Right atrium auricular region (tissue), 2 donors: ENCODE measurements at places on chromosomes 2 and 18. TPM values are rescaled to one million over a fixed set of nuclear protein-coding genes. Genes with fewer than 3 reads are reported as not detected.

GRCh38 chr2:182186132-182186735, 200.6 kb downstream of the PPP1R1C start:
- no peak for DNase-seq
- H3K4me3 ChIP-seq, result no peak overlapping the region
- H3K36me3 ChIP-seq, result no peaks in the 10 kb centered on the region
- H3K27me3 ChIP-seq, result no peaks in the 10 kb centered on the region
- H3K4me1 ChIP-seq, result no peaks in the 10 kb centered on the region
- H3K27ac ChIP-seq, result no peak overlapping the region

ACMSD gene
- total RNA-seq, result not detected

- DNase-seq, result no peak
- H3K27me3 ChIP-seq, result no peaks in the 10 kb centered on the region
- no peak overlapping the region for H3K27ac ChIP-seq
- H3K4me3 ChIP-seq, result no peak overlapping the region
These were observed 2.1 kb downstream of the CTDP1 start for GRCh38 chr18:79681484-79682387.

FAM98A gene
- total RNA-seq, result 32.0 TPM

- no peaks in the 10 kb centered on the region for H3K4me1 ChIP-seq
- H3K4me3 ChIP-seq, result no peak overlapping the region
- H3K27ac ChIP-seq, result no peak overlapping the region
- DNase-seq, result no peak
- no peaks in the 10 kb centered on the region for H3K36me3 ChIP-seq
These were observed 565.5 kb upstream of the CHAC2 start for GRCh38 chr2:53202063-53202462.

GRCh38 chr2:100409975-100410647, 7.4 kb downstream of the CHST10 start:
- no peak overlapping the region for H3K4me3 ChIP-seq
- H3K27ac ChIP-seq, result no peak overlapping the region
- peaks cover 39% of the 10 kb centered on the region for H3K4me1 ChIP-seq
- no peak for DNase-seq
- H3K36me3 ChIP-seq, result peaks cover 26% of the 10 kb centered on the region

SERPINB10 gene
- 0.47 TPM for total RNA-seq

EIF2AK2 gene
- 13.4 TPM for total RNA-seq

- H3K4me3 ChIP-seq, result no peak overlapping the region
- DNase-seq, result no peak
- no peak overlapping the region for H3K27ac ChIP-seq
- no peaks in the 10 kb centered on the region for H3K27me3 ChIP-seq
- no peaks in the 10 kb centered on the region for H3K36me3 ChIP-seq
- H3K4me1 ChIP-seq, result no peaks in the 10 kb centered on the region
These were observed 18.8 kb upstream of the SUCLG1 start for GRCh38 chr2:84477886-84478285.

ACTG2 gene
- 3.7 TPM for total RNA-seq

ALPG gene
- not detected for total RNA-seq

DNA sequence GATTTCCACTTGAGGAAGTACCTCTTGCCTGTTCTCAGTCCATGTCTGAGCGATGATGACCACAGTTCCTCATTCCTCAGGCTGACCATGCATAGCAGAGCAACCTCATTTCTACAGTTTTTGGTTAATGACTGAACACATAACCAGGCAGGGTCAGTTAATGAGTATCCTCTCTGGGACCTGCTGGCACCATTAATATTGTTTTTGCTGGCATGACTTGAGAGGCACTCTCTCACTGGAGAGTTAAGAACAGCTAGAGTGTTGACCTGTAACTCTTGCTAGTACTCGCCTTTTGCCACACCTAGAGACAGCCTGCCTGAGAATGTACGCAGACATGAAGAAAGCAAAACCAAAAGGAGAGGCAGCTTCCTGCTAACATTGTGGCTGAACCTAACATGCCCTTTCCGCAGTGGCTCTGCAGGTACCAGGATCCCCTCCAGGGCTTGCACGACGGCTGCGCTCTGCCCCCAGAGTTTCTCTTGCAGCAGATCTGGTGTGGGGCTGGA, 23.9 kb downstream of the PECR start:
- no peak overlapping the region for H3K27ac ChIP-seq
- H3K4me1 ChIP-seq, result no peaks in the 10 kb centered on the region
- DNase-seq, result no peak
- no peak overlapping the region for H3K4me3 ChIP-seq
- H3K27me3 ChIP-seq, result no peaks in the 10 kb centered on the region

DNA sequence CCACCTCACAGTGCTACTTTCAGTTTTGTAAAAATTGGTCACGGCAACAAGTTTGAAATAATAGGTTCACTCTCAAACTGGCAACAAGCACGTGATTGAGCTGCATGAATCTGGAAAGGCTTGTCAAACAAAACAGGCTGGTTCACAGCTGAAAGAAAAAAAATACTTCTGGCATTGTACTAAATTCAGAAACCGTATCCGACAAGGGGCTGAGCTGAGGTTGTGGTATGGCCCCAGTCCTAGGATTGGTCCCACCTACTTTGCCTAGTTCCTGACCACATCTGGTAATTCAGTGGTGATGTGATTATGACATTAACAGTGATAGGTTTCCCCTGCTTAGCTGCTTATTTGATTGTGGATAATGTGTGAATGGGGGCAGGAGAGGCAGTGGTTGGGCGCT, 326.5 kb upstream of the THUMPD2 start:
- H3K4me1 ChIP-seq, result no peaks in the 10 kb centered on the region
- H3K36me3 ChIP-seq, result no peaks in the 10 kb centered on the region
- H3K27me3 ChIP-seq, result no peaks in the 10 kb centered on the region

GNLY gene
- 1.4 TPM for total RNA-seq

DNA sequence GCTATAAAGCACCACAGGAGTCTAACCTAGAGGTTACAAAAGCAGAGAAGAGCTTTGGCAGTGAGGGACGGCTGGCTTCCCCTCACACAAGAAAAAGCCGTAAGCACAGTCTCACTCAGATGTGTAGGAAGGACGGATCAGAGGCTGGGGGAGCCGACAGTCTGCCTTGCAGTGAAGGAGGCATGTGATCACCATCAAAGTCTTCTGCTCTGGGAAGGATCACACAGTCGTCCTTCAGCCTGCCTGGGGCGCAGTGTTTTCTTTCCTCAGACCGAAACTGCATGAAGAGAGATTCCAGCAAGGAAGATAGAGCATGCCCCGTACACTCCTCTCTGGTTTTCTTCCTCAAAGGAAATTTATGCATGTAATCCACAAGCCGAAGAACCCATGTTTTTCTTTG, 24.1 kb downstream of the GATA6 start:
- no peaks in the 10 kb centered on the region for H3K27me3 ChIP-seq
- no peaks in the 10 kb centered on the region for H3K4me1 ChIP-seq
- peak; percentile 65 for DNase-seq
- peaks cover 19% of the 10 kb centered on the region for H3K36me3 ChIP-seq
- peak overlapping the region; percentile 100 for H3K27ac ChIP-seq
- H3K4me3 ChIP-seq, result peak overlapping the region; percentile 14

DNA sequence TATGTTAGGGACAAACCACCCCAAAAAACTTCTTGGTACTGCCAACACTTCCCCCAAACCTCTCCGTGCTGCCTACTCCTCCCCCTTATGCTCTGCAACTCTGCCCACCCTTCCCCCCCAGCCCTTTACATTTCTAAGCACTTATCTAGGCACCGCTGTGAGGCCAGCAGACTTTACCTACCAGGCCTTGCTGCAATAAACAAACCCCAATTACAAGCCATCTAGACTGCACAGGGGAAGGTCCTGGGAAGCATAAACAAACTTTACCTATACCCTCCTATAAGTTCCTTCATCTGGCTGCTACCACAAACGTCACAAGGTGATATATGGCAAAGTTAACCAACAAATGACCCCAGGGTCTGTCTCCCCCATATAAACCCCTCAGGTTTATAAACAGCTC, 259.4 kb upstream of the GULP1 start:
- H3K27me3 ChIP-seq, result no peaks in the 10 kb centered on the region
- no peak overlapping the region for H3K4me3 ChIP-seq
- no peak overlapping the region for H3K27ac ChIP-seq

TMEM37 gene
- total RNA-seq, result 3.3 TPM

CRYBA2 gene
- not detected for total RNA-seq

DNA sequence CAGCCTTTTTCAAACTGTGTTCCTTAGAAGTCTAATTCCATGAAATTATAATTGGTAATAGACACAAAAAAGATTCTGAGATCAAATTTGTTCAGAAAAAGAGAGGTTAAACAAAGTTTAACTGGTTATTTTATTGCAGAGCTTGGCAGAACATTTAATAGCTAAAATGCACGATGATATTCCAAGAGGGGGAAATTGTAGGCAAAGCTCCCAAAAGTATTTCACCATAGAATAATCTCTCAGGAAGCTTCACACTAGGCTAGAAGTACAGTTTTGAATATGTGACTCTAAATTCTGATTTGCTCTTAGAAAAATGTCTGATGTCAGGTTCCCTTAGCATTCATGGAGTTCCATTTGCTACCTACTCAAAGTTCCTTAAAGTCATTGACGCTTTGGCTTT, 292.4 kb upstream of the SETBP1 start:
- no peak for DNase-seq
- no peaks in the 10 kb centered on the region for H3K36me3 ChIP-seq
- H3K4me3 ChIP-seq, result no peak overlapping the region
- no peak overlapping the region for H3K27ac ChIP-seq
- H3K27me3 ChIP-seq, result no peaks in the 10 kb centered on the region

- peaks cover 7% of the 10 kb centered on the region for H3K4me1 ChIP-seq
- no peaks in the 10 kb centered on the region for H3K27me3 ChIP-seq
- H3K36me3 ChIP-seq, result no peaks in the 10 kb centered on the region
- H3K27ac ChIP-seq, result no peak overlapping the region
- H3K4me3 ChIP-seq, result no peak overlapping the region
- no peak for DNase-seq
These were observed 32.8 kb downstream of the UXS1 start for GRCh38 chr2:106161341-106161740.

GRCh38 chr2:120871881-120872620, 136.4 kb downstream of the GLI2 start:
- H3K27me3 ChIP-seq, result no peaks in the 10 kb centered on the region
- no peak overlapping the region for H3K27ac ChIP-seq
- DNase-seq, result no peak
- H3K36me3 ChIP-seq, result no peaks in the 10 kb centered on the region
- no peak overlapping the region for H3K4me3 ChIP-seq

CXCR1 gene
- 0.78 TPM for total RNA-seq

SATB2 gene
- total RNA-seq, result 1.0 TPM

DNA sequence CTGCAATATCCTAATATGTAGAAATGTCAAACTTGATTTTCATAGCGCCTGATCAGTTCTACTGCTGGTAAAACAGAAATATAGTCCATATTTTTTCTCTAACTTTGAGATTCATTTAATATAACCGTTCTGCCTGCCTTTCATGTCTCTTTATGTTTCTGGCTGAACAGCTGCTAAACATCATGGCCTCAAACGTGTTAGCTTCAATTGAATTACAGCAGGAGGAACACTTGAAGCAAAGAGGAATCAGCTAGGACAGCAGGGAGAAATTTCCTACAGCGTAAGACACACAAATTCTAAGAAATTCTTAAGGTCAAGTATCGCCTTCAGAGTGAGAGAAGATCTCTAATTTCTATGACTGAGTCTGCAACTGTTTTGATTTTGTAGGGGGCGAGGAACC, 433.2 kb downstream of the FBXO15 start:
- DNase-seq, result no peak
- H3K27me3 ChIP-seq, result no peaks in the 10 kb centered on the region
- peaks cover 3% of the 10 kb centered on the region for H3K4me1 ChIP-seq
- no peak overlapping the region for H3K27ac ChIP-seq

DNA sequence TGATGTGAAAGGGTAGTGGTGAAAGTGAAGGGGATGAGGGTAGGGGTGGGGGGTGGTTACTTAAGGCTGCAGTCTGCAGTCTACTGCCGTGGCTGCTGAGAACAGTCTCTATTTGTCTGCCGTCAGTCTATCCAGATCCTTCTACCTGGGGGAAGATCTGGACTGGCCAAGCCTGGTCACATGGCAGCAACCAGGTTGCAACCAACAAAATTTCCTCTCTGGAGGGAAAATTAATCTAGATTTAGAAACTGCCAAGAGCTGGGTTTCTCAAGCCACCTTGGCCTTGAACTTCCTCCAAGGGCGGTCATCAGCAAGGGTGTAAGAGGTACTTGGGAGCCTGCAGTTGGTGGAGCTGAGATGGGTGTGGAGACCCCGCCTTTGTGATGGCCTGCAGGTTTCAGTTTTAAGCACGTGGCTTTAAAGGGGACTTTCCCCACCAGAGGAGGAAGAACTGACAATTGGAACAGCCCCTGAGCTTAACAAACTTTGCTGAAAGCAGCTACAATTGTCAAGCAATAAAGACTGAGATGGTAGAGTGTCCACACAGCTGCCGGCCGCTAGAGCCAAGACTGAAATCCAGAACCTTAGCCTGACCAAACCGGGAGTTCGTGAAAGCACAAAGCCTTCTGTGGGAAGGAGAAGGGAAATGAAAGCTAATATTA, 31.4 kb upstream of the KCMF1 start:
- no peak overlapping the region for H3K27ac ChIP-seq
- H3K27me3 ChIP-seq, result no peaks in the 10 kb centered on the region
- no peaks in the 10 kb centered on the region for H3K4me1 ChIP-seq
- no peak for DNase-seq
- no peak overlapping the region for H3K4me3 ChIP-seq

DNA sequence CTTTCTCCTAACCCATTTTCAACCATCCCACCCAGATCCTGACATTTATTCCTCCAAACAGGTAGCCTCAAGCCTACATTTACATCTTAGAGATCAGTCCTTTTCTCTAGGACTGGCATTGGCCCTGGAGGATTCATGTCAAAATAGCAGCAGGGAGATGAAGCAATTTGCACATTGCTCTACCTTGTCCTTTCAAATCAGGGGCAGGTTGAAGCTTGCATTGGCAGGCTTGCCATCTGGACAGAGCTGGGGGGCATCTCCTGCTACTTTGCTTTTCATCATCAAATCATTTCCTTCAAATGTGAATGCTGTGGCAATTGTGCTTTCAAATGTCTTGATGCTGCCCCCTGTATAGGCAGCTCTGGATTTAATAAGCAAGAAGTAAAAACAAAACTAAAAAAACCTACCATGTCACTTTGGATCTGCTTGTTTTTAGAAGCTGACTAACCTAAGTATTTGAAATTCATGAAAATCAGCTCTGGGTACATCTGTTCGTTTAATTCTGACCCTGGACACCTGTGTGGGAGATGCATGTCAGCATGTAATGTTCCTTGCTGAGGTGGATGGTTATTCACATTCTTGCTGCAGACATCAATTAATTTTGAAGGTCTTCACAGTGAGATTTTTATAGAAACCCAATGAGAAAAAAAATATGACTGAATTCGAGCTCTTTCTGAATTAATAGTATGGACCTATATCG, 47.9 kb downstream of the KIF5C start:
- H3K27ac ChIP-seq, result no peak overlapping the region
- no peaks in the 10 kb centered on the region for H3K36me3 ChIP-seq
- H3K4me3 ChIP-seq, result no peak overlapping the region
- no peak for DNase-seq
- H3K4me1 ChIP-seq, result no peaks in the 10 kb centered on the region

FSHR gene
- total RNA-seq, result 1.1 TPM

LCT gene
- total RNA-seq, result not detected

- H3K4me1 ChIP-seq, result no peaks in the 10 kb centered on the region
- no peak overlapping the region for H3K27ac ChIP-seq
- H3K4me3 ChIP-seq, result no peak overlapping the region
- DNase-seq, result no peak
These were observed 1751.3 kb upstream of the LRRTM1 start for GRCh38 chr2:82055846-82056245.

- no peak overlapping the region for H3K4me3 ChIP-seq
- H3K4me1 ChIP-seq, result peaks cover under 1% of the 10 kb centered on the region
- H3K27me3 ChIP-seq, result no peaks in the 10 kb centered on the region
These were observed 32.2 kb downstream of the COL5A2 start for GRCh38 chr2:189147361-189147760.
